Activated naive CD8-positive, alpha-beta T cell treated with anti-CD3 and anti-CD28 coated beads for 36 hours (primary cell): ENCODE measurements at places on chromosomes 6 and 20. TPM values are rescaled to one million over a fixed set of nuclear protein-coding genes. Genes with fewer than 3 reads are reported as not detected.

DNA sequence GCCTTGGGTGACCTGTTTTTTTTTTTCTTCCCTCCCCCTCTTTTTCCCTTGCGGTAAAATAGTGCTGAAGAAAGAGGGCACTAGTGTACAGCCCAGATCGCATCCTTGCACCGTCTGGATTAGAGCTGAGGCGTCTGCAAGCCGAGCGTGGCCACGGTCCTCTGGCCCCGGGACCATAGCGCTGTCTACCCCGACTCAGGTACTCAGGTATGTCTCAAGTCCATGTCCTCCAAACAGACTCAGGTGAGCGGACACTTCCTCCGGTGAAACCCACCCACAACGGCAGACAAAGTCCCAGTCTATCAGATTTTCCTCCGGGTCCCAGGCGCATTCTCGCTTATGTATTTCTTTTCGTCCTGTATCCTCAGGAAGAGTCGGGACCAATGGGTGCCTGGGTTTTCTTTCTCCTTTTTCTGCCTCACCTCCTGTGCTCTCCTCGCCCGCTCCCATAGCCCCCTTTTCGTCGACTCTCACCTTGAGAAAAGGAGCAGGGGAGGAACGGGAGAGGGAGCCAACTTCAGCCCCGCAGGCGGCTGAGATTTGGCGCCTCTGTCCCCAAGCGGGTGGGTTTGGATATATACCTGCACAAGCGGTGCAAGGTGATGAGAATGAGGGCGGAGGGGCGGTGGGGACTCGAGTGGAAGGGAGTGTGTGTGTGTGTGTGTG, 1.1 kb upstream of the GRM1 start:
- H3K27ac ChIP-seq = no peak overlapping the region
- H3K27me3 ChIP-seq = peaks cover 63% of the 10 kb centered on the region
- H3K36me3 ChIP-seq = peaks cover 2% of the 10 kb centered on the region
- peaks cover 3% of the 10 kb centered on the region for H3K4me1 ChIP-seq
- H3K4me3 ChIP-seq = no peak overlapping the region
- DNase-seq = no peak

DNA sequence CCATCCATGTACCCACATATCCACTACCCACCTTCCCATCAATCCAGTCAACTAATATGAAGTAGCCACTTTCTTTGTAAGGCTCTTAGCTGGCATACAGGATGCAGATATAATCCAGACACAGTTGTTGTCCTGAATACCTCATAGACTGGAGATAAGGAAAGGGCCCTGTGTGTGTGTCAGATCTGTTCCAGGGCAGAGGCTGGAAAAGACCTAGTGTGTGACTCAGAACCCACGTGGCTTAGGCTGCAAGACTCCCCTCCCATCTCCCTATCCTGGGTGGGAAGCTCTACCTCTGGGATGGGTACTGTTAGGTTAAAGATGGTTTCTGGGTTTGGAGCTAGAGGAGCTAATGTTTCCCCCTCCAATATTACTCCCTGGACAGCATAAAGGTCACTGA, 3.6 kb downstream of the BPIFA1 start:
- DNase-seq = no peak
- H3K4me3 ChIP-seq = no peak overlapping the region
- H3K27ac ChIP-seq = no peak overlapping the region
- peaks cover 11% of the 10 kb centered on the region for H3K27me3 ChIP-seq
- no peaks in the 10 kb centered on the region for H3K4me1 ChIP-seq
- H3K36me3 ChIP-seq = no peaks in the 10 kb centered on the region

The LINC00237 gene
- not detected for total RNA-seq

- no peak overlapping the region for H3K27ac ChIP-seq
- H3K4me1 ChIP-seq = peaks cover 3% of the 10 kb centered on the region
- no peak overlapping the region for H3K4me3 ChIP-seq
- H3K27me3 ChIP-seq = peaks cover 9% of the 10 kb centered on the region
These were observed 30.7 kb upstream of the TMX4 start for GRCh38 chr20:8050157-8050837.

- no peaks in the 10 kb centered on the region for H3K27me3 ChIP-seq
These were observed 111.5 kb downstream of the ARHGAP18 start for GRCh38 chr6:129598244-129599187.

- H3K4me1 ChIP-seq = peaks cover 9% of the 10 kb centered on the region
- H3K4me3 ChIP-seq = no peak overlapping the region
- no peak overlapping the region for H3K27ac ChIP-seq
- H3K27me3 ChIP-seq = no peaks in the 10 kb centered on the region
These were observed 39.6 kb downstream of the VEGFA start for GRCh38 chr6:43809417-43810305.

DNA sequence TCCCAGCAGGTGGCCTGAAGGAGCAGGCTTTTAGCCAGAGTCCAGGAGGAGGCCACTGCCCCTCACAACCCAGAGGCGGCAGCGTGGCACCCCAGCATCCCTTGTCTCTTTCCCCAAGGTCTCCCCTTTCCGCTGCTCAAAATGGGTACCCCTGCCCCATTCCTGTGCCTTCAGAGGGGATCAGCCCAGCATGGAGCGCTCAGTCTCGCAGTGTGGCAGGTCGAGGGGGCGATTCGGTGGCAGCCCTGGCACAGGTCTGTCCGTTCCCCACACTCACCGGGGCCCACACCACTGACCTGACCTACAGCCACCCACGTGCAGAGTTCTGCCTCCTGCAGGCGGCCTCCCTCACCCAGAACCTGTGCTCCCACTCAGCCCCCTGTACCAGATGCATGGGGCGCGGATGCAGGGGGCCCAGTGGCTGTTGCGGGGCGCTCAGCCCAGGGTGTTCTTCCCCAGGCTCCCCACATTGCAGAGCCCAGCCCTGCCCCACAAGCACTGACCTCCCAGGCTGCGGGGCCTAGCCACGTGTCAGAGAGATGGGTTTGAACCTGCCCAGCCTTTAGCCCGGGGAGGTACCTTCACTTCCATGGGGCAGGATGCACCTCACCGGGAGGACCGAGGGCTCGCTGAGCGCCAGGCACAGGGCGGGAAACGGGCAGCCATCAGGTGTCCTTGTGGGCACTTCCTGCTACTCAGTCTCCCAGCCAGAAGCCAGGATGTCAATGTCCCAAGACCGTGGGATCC, 41.8 kb downstream of the DSTN start:
- no peaks in the 10 kb centered on the region for H3K27me3 ChIP-seq
- H3K36me3 ChIP-seq = peaks cover 4% of the 10 kb centered on the region
- H3K4me1 ChIP-seq = peaks cover 29% of the 10 kb centered on the region
- peak overlapping the region; percentile 18 for H3K4me3 ChIP-seq
- peak overlapping the region; percentile 84 for H3K27ac ChIP-seq
- DNase-seq = no peak

The TSHZ2 gene
- 0.54 TPM for total RNA-seq
